ENCODE measurements at places on chromosomes 12 and 14.

DNA sequence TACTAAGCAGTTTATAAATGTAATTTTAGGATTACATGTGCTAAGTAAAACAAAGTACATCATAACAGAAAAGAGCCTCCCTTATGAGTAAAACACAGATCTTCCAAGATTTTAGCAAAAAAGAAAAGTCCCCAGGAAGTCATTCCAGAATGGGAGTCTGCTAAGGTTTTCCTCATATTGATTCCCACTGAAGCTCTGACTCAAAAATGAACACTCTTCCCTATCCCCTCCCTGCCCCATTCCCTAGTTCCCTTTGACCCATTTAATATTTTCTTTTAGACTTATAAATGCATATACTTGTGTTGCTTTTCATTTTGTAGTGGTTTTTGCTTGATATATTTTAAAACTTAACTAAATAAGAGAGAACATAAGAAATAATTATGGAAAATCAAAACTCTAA is 40.1 kb downstream of the PTGER2 start:
- no peak for DNase-seq

DNA sequence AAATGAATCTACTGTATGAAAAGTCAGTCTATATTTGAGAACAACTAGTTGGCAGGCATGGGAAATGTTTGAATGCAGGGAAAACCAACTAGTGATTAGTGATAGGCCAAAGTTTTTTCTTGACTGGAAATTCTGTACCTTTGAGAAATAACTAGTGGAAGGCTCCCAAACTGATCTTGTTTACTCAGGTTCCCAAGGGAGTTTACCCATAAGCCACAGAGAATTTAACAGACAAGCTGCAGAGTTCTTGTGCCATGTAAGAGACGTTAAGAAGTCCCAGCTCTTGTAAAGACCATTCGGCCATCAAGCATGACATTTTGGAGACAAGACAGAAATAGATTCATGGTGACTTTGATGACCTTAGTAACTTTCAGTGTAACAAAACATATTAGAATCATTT is 1882.8 kb upstream of the SEL1L start:
- DNase-seq: no peak

DNA sequence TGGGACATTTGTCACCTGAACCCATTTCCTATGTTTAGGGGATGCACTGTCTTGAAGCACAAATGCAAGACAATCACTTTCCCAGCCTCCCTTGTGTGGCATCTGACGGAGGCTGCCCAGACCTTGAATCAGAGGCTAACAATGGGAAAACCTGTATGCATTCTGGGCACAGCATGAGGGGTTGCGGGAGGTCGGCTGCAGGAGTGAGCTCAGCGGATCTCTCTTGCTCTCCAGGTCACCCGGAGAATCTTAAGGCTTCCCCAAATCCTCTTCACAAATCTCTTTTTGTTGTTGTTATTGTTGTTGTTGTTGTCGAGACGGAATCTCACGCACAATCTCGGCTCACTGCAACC is 15.3 kb downstream of the NFKBIA start:
- no peak for DNase-seq

DNA sequence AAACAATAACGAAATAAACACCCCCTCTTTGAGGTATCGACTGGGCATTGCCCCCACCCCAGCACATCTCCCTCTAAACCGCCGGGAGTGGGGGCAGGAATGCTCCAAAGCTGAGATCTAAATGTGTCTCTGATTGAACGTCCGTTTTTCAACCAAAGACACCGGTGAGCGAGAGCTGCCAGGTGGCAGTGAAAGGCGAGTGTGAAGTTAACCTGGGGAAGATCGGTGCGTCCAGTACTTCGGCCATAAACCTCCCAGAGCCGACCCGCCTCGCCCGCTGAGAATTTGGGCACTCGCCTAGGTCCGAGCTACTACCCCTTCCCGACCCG is 625 bp downstream of the ANGEL1 start:
- no peak for DNase-seq

GRCh38 chr12:113735131-113735530 is 231.0 kb downstream of the RBM19 start:
- DNase-seq: no peak

GRCh38 chr14:77761205-77761931 is 412 bp upstream of the SNW1 start:
- no peak for DNase-seq

GRCh38 chr12:57577981-57578758 is 12.8 kb upstream of the PIP4K2C start:
- no peak for DNase-seq

DNA sequence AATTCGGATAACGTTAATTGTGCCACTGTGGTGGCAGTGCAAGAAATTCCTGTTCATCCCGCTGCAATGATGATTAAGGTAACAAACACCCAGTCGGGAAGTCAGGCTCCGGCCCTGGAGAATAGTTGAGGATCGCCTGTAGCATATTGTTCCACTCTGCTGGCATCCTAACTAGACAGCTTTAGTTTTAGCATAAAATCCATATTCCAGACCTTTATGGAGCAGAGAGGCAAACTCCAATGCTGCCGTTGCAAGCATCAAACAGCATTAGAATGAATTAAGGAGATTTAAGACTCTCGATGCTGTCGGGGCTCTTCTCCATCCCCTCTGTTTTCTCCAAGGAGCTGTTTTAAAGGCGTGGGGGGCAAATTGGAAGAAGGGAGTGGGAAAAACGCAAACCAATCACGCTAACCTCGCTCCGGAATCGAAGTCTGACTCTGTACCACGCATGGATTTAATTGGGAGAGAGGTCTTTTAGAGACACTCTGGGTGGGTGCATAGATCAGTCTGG is 660.4 kb downstream of the VRK1 start:
- no peak for DNase-seq

GRCh38 chr12:121799842-121800693 is 3.7 kb upstream of the SETD1B start:
- DNase-seq: peak; percentile 88

GRCh38 chr12:55931780-55932550 is 1.0 kb downstream of the DGKA start:
- no peak for DNase-seq

- DNase-seq: no peak
Observed at GRCh38 chr12:117486840-117487659, 125.6 kb upstream of the NOS1 start.

- no peak for DNase-seq
Observed at GRCh38 chr12:130074661-130075406, 87.4 kb upstream of the FZD10 start.

- DNase-seq: peak; percentile 55
Observed at GRCh38 chr14:74671789-74672188, 41.1 kb downstream of the AREL1 start.

DNA sequence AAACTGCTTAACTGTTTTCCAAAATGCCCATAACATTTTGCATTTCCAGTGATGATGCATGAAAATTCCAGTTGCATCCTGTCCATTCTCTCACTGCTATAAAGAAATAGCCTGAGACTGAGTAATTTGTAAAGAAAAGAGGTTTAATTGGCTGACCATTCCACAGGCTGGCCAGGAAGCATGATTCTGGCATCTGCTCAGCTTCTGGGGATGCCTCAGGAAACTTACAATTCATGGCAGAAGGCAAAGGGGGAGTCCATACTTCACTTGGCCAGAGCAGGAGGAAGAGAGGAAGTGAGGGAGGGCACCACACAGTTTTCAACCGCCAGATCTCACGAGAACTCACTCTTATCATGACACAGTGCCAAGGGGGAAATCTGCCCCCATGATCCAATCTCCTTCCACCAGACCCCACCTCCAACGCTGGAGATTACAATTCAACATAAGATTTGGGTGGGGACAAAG is 18.2 kb upstream of the CLEC2D start:
- DNase-seq: no peak

GRCh38 chr12:88388566-88389540 is 191.4 kb downstream of the KITLG start:
- no peak for DNase-seq

GRCh38 chr14:100588671-100589070 is 1.5 kb upstream of the BEGAIN start:
- no peak for DNase-seq

GRCh38 chr12:46109343-46110222 is 119.2 kb upstream of the SCAF11 start:
- DNase-seq: no peak

DNA sequence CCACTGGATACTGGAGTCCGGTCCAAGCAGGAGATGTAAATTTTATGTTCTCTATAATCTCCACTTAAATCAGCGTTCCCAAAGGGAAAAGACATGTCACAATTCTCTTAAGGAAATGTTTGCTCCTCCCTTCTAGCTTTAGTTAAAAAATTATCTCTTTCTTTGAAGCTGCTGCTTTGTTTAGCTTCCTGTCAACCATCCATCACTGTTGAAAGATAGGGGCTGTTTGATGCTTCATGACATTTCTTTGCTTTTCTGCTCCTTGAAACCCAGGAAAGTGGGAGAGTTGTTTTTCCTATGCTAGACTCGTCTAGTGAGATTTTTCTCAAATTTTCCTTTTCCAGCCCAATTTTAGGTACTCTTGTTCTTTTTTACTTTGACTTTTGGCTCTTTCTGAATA is 31.9 kb downstream of the MBIP start:
- no peak for DNase-seq

- DNase-seq: peak; percentile 36
Observed at GRCh38 chr12:45234139-45234865, 18.4 kb downstream of the ANO6 start.

- DNase-seq: no peak
Observed at GRCh38 chr12:108846290-108846701, 11.1 kb downstream of the SSH1 start.

GRCh38 chr12:77919450-77919849 is 88.8 kb downstream of the NAV3 start:
- DNase-seq: no peak

DNA sequence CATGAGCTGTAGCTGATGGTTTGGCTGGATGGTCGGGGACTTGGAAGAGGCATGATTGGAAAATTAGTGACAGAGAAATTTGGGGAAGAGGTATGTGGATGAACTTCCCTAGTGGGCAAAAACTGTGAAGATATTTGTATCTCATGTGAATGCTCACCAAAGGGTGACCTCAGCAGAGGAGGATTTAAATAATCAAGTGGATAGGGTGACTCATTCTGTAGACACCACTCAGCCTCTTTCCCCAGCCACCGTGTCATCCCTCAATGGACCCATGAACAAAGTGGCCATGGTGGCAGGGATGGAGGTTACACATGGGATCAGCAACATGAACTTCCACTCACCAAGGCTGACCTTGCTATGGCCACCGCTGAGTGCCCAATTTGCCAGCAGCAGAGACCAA is 60.8 kb upstream of the KRAS start:
- no peak for DNase-seq

DNA sequence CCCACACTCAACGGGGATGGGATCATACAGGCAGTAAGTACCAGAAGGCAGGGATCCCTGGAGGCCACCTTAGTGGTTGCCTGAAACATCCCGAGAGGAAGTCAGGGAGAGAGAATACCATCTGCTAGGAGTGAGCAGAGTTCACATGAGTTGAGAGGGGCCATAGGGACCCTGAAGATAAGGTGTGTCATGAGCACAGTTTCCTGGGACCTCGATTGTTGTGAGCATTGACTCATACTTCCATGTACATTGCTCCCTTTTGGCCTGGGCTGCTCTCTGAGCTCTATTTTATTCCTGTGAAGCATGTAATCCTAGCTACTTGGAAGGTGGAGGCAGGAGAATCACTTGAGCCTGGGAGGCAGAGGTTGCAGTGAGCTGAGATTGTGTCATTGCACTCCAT is 120.5 kb downstream of the TBC1D30 start:
- no peak for DNase-seq

- no peak for DNase-seq
Observed at GRCh38 chr14:73231981-73232851, 5.1 kb upstream of the PAPLN start.

- DNase-seq: no peak
Observed at GRCh38 chr12:14252697-14253096, 112.8 kb upstream of the ATF7IP start.

DNA sequence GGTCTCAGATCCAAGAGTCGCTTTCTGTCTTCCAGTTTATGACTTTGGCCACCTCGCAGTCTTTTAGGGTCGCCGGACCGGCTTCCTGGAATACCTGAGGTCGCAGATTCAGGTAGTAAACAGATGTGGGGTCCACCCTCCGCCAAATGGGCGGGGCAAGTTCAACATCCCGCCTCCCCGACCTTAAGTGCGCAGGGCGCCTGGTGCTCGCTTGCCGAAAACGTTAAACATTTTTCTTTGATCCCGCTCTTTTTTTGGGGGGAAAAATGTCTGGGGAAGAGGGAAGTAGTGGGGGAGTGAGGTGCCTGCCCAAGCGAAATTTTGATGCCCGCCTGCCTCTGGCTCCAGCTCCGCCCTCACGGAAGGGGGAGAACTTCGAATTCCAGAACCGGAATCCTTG is 73.9 kb upstream of the TBX5 start:
- DNase-seq: no peak

DNA sequence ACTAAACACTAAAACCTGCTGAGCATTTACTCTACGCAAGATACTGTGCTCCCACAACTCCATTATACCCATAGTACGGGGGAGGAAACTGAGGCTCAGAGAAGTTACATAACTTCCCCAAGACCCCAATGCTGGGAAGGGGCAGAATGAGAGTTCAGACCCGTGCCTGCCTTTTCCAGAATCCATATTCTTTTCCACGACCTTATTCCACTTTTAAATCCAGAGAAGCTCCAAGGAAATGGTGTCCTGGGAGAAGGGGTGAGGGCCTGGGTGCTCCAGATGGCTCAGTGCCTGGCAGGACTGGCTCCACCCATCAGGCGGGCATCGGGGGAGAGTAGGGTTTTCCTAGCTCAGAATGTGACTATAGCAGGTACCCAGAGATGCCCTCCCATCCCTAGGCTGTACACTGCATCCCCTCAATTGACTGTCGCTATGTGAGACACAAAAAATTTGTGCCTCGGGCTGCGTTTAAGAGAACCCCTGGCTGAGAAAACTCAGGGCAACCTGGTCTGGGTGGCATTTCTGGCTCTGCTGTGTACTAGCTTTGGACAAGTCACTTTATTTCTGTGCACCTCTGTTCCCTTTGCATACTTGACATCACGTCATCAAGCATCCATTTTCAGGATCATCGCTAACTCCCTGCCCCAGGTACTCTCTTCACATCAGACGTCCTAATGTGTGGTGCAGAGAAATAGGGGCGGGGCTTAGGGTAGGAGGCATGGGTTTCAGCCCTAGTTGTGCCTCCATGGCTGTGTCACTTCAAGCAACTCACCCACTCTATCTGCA is 11.6 kb upstream of the IQSEC3 start:
- no peak for DNase-seq

DNA sequence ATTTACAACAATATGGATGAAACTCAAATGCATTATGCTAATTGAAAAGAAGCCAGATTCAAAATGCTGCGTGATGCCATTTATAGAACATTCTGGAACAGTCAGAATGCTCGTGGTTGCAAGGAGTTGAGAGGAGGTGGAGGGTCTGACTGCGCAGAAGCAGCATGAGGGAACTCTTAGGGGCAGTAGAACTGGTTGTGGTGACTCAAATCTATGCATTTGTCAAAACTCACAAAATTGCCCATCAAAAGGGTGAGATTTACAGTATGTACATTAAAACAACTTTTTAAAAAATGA is 113.7 kb upstream of the PDZRN4 start:
- no peak for DNase-seq

GRCh38 chr12:96986883-96987523 is 79.9 kb downstream of the NEDD1 start:
- no peak for DNase-seq

DNA sequence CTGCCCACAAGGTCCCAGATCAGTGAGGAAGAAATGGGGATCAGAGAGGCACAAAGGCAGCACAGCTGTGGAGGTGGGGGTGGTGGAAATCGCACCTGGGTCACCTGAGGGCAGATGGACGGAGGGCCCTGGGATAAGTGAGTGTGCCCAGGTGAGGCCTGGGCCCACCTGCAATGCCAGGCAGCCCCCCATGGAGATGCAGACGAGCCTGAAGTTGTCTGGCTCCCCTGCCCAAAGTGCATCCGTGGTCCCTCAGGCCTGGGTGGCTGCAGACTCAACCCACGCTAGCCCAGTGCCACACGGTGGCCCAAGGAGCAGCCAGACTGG is 84.9 kb downstream of the NCOR2 start:
- DNase-seq: no peak
